ENCODE measurements at places on chromosomes 13 and 19. TPM values are rescaled to one million over a fixed set of nuclear protein-coding genes. Genes with fewer than 3 reads are reported as not detected.

GRCh38 chr13:46281779-46282178, 70.1 kb downstream of the LRRC63 start:
- no peak for DNase-seq

DNA sequence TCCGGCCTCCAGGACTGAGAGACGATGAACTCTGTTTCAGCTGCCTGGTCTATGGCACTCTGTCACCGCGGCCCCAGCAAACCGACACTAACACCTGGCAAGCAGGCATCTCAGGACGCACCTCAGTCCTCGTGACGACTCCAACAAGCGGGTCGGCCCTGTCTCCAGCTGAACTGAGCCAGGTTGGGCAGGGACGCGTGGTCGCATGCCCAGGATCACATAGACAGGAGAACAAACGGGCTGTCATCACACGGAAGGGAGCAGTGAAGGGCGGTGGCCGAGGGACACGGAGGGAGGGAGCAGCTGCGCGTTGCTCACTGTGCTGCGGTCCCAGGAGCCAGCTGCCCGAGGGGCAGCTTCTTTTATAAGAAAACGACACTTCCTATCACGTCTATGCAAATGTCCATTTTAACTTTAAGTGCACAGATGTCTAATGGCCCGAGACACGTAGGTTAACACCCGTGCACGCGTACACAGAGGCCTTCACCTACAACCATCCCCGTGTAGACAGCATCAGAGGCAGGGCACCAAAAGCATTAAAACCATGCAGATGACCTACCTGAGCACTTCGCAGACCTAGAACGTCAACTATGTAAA, 8.9 kb downstream of the SGTA start:
- DNase-seq: no peak

DNA sequence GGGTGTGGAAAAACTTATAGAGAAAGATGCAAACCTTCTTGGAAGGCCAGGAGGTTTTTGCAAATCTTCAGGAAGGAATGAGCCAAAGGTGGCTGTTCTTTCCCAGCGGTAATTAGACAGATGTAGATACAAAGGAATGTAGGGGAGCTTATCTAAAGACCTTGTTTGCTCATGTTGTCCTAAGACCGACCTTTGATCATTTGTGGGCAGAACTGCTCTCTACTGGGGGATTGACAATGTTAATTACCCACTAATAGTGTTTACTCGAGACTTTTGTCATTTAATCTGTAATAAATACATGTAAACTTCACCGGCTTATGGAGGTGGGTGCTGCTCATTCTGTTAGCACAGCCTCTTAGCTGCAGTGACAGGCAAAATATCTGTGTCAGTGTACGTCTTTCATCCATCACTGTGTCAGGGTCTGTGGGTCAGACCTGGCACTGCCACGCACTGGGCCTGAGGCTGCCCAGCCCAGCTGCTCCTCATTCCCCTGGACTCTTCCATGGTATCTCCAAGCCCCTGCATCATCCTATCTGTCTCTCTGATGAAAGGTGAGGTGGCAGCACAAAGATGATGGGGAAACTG, 68.3 kb downstream of the ZNF431 start:
- no peak for DNase-seq

GRCh38 chr19:48398375-48399235, 5.1 kb downstream of the GRIN2D start:
- DNase-seq: no peak

ZIC2 gene
- total RNA-seq: not detected

Data from LHCN-M2 (cell line).